Osteoblast (primary cell): ENCODE measurements at places on chromosomes 2 and 18. TPM values are rescaled to one million over a fixed set of nuclear protein-coding genes. Genes with fewer than 3 reads are reported as not detected.
A peak's percentile ranks its signal among the peaks of the same experiment; 100 is the strongest.

DNA sequence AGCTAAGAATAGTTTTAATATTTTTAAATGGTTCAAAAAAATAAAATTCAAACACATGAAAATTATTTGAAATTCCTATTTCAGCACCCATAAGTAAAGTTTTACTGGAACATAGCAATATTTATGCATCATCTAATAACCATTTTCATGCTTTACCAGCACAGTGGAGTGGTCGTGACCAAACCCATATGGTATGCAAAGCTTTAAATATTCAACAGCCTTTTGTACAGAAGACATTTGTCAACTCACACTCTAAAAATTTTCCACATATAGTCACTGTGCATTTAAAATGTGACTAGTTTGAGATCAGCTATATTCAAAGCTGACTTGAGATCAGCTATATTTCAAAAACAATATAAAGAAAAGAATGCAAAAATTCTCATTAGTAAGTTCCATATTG, 46.2 kb downstream of the PUM2 start:
- DNase-seq, result peak; percentile 77

- peak; percentile 10 for DNase-seq
These were observed 570.8 kb upstream of the CRIM1 start for GRCh38 chr2:35784777-35785176.

GRCh38 chr18:58529714-58530354, 99.1 kb downstream of the ALPK2 start:
- no peak for DNase-seq

DNA sequence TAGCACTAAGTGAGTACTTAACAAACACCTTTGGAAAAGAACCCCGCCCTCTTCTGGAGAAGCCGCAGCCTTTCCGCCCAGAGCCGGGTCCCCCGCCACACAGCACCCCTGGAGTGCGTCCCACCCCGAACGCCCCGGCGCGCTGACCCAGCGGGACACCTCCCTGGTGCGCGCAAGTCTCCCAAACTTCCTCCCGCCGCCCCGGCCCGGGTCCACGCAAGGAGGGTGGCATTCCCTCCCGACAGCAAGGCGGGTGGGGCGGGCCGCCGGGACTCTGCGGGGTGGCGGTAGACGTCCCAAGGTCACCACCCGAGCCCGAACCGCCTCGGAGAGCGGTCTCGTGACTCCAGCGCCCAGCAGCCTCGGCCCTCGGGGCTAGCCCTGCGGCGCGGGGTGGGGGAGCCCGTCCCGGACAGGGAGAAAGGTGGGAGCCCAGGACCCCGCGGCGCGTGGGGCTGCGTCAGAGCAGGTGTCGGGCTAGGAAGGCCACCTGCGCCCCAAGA, 598 bp downstream of the CCDC93 start:
- DNase-seq, result peak; percentile 96

SKOR2 gene
- not detected in 2 replicates for total RNA-seq

GRCh38 chr18:22346953-22347605, 70.6 kb downstream of the CTAGE1 start:
- DNase-seq, result peak; percentile 89

KYNU gene
- total RNA-seq, result 5.9 and 10.9 TPM in 2 replicates

GRCh38 chr2:135875491-135876065, 665 bp downstream of the MCM6 start:
- peak; percentile 94 for DNase-seq

- no peak for DNase-seq
These were observed 42.7 kb upstream of the REG3G start for GRCh38 chr2:78982638-78983330.

NT5C1B gene
- total RNA-seq, result not detected in 2 replicates

DNA sequence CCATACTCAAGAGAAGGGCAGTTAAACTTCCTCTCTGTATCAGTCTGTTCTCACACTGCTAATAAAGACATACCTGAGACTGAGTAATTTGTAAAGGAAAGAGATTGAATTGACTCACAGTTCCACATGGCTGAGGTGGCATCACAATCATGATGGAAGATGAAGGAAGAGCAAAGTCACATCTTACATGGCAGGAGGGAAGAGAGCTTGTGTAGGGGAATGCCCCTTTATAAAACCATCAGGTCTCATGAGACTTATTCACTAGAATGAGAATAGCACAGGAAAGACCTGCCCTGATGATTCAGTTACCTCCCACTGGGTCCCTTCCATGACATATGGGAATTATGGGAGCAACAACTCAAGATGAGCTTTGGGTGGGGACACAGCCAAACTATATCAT, 1.4 kb upstream of the IL36B start:
- DNase-seq, result no peak

DNA sequence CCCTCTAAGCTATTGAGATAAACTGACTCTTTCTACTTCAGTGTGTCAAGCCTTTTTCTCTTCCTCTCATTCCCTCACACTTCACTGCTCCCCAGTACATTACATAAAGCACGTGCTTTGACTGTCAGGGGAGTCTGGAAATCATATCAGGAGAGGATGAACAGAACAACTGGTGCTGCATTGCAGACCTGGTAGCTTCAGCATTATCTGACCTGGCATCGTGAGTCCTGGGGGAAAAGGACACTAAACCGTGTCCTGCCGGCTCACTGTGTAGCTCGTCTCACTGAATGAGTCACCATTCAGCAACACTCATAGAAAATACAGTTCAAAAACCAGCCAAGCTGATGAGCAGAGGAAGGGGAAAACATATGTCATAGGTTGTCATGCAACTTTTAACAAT, 108.5 kb upstream of the UNC80 start:
- DNase-seq, result peak; percentile 21

- no peak for DNase-seq
These were observed 23.7 kb downstream of the CYP27A1 start for GRCh38 chr2:218805627-218806026.

GRCh38 chr2:135773917-135774316, 32.3 kb downstream of the UBXN4 start:
- peak; percentile 88 for DNase-seq

DNA sequence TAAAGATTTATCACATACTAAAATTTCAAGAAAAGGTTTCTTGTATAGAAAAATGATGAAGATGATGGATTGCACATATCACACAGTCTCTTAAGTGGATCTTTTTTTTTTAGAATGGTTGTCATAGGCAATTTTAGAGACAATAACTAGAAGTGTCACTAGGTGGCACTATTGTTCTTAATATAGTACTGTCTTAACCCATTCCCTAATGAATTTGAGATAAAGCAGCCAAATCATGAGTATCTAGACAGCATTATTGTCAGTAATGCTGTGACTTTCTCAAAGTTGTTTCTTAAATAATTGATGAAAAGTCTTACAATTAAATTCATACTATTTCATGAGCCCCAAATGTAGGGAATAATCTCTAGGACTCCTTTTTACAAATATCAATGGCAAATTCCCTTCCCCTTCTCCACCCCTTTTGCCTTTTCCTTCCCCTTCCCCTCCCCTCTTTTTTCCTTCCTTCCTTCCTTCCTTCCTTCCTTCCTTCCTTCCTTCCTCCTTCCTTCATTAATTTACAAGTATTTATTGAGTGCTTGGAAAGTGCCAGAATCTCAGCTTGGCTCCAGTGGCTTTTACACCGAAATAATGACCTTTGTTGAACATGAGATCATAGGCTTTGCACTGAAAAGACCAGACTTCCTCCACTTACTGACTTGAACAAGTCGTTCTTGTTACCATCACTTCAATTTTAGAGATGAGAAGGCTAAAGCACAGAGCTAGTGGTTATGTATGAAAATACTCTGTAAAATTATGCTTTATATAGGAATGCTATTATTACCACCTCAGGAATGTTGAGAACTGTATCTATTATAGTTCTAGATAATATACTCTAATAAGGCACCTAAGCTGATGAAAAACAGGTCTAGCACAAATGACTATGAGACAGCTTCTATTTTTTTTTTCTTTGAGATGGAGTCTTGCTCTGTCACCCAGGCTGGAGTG, 19.8 kb downstream of the MYL12B start:
- no peak for DNase-seq
